ENCODE measurements at places on chromosomes 5 and 9. TPM values are rescaled to one million over a fixed set of nuclear protein-coding genes. Genes with fewer than 3 reads are reported as not detected.

PCDHA12 gene
- polyA plus RNA-seq: 0.14 TPM

PELO gene
- 31.0 TPM for polyA plus RNA-seq

SH3TC2 gene
- polyA plus RNA-seq: 0.88 TPM

CYLC2 gene
- polyA plus RNA-seq: not detected

TMEM267 gene
- polyA plus RNA-seq: 20.2 TPM

OR13C5 gene
- polyA plus RNA-seq: not detected

LVRN gene
- 0.71 TPM for polyA plus RNA-seq

CD274 gene
- polyA plus RNA-seq: 1.1 TPM

IL7R gene
- 0.93 TPM for polyA plus RNA-seq

KIF20A gene
- polyA plus RNA-seq: 47.8 TPM

DNA sequence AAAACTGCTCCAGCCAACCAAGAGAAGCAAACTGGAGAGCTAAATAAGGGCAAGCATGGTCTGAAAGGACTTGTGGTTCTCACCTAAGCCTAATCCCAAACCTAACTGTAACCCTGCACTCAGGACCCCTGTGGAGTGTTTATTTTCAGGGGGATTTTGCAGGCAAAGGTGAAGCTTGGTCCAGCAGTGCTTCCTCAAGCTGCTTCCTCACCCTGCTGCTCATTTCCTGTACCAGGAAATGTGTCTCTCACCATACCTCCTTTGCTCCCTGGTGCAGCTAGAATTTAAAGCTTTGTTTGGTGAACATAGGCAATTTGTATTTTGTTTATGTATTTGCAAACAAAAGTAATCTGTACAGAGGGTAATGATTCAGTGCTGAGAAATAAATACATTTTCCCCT is 50.2 kb downstream of the CARTPT start:
- no peak for DNase-seq

GRCh38 chr5:131379723-131380122 is 115.9 kb downstream of the CDC42SE2 start:
- DNase-seq: no peak

DNA sequence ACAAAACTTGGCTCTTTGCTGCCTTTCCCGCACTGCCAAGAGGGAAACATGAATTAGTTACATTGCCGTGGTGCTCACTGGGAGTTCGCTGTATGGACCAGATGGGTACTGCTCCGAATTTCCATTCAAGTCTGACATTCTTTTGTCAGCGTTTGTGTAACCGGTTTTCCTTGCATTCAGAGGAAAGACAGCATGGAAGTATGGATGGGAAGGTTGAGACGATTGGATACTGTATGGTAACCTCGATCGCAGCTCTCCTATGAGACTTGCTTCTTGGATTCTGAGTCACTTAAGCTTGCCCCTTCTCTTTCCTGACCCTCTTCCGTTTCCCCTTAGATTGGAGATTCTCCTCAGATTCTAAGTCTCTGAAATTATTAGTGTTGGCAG is 625 bp upstream of the UBLCP1 start:
- no peak for DNase-seq

DNA sequence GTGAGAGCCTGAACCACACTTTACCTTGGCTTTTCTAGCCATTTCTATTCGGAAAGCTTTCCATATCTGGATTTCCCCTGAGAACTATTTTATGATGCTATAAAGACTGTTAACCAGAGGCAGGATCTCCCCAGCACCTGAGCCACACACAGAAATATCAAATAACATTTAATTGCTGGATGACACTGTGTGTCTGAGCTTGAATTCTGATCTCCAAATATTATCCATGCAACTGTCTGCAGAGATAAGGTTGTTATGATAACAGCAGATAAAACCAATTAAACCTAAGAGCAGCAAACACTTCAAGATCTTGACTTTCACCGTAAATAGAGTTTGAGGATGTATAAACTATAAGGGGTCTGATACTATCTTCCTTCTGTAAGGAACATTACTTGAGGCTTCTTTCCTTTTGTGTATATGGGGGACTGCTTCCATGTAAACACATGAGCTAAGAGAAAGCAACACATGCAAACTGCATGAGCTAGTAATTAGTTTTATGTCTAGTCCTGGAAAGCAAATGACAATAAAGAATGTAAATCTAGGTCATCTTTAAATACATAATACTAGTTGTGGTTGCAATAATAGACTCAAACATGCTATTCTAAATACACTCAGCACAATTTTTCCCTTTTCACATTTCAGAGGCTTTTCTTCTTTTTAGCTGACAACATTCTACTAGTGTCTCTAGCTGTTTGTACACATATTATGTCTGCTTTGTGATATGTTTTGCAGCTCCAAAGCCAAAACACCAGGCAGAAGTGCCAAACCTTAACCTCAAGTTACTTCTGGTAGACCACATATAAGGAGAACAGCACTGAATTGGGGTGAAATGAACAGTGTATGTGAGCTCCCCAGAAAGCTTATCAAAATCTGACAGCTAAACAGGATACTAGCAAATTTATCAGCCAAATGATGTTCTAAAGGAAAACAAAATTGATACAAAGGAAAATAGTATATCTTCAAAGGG is 136.5 kb downstream of the EFNA5 start:
- DNase-seq: no peak

- no peak for DNase-seq
These were observed 350.1 kb upstream of the IRX2 start for GRCh38 chr5:3101561-3101960.

GRCh38 chr5:157434096-157434495 is 25.9 kb upstream of the NIPAL4 start:
- no peak for DNase-seq

- DNase-seq: no peak
These were observed 12.7 kb upstream of the CCL27 start for GRCh38 chr9:34675048-34675714.

DNA sequence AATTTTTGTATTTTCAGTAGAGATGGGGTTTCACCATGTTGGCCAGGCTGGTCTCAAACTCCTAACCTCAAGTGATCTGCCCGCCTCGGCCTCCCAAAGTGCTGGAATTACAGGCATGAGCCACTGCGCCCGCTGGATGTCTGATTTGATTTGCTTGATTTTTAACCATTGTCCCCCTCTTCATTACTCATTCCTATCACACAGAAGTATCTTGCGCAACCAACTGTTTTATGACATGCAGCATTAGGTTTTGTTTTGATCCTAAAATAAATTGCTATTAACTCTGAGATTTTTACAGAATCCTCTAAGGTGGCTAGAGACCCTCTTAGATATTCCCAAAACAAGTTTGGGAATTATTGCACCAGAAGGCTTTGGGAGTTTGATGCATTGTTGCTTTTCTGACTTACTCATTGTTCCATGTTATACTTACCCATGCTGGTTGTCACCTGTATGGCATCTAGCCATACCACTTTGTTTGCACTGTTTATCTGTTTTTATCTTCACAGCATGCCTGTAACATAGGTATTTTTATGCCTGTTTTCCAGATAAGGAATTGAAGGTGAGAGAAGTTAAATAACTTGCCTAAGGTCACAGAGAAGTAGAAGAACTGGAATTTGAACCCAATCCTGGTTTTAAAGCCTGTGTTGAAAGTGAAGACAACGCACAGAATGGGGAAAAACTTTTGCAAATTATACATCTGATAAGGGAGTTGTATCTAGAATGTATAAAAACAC is 35.9 kb upstream of the PWWP2A start:
- no peak for DNase-seq

GRCh38 chr5:11681796-11682195 is 222.4 kb downstream of the CTNND2 start:
- DNase-seq: no peak

GRCh38 chr5:157516006-157516405 is 56.0 kb downstream of the NIPAL4 start:
- no peak for DNase-seq

GRCh38 chr5:6565492-6565891 is 67.4 kb downstream of the NSUN2 start:
- no peak for DNase-seq

DNA sequence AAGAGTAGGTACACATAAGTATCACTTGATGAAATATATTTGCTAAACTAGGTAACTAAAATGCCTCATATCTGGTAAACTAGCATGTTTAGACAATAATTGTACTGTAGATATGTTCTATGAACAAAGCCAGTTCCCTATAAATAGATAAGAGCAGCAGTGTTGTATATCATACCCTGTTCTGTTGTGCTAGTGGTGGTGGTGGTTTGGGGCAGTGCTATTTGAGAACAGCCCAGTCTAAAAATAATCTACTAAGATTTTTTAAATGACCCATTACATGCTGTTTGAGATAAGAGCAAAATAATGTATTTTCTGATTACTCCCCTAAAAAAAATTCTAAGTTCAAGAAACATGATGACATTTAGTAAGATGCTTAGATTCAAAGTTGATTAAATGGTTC is 829.2 kb upstream of the DMAC1 start:
- DNase-seq: no peak

- no peak for DNase-seq
These were observed 101.6 kb upstream of the CPEB4 start for GRCh38 chr5:173786286-173787187.

DNA sequence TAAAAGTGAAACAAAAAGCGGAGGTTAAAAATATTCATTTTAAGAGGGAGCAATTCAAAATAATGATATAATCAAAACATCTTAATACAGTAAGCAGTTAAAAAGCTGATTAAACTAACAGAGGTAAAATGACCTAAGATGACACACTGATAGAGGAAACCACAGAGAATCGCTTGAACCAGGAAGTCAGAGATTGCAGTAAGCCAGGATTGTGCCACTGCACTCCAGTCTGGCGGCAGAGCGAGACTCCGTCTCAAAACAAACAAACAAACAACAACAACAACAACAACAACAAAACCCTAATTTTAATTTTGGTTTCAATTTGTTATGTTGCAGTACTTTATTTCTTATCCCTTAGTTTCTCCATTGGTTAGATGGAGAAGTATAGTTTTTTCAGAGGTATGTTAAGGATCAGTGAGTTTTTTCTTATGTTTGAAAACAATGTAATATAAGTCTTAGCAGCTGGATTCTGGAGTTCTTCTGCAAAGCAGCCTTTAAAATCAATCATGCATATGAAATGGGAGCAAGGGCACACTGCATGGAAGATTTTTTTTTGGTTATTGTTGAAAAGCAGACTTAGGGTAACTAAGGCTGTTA is 58.5 kb downstream of the MLANA start:
- no peak for DNase-seq

DNA sequence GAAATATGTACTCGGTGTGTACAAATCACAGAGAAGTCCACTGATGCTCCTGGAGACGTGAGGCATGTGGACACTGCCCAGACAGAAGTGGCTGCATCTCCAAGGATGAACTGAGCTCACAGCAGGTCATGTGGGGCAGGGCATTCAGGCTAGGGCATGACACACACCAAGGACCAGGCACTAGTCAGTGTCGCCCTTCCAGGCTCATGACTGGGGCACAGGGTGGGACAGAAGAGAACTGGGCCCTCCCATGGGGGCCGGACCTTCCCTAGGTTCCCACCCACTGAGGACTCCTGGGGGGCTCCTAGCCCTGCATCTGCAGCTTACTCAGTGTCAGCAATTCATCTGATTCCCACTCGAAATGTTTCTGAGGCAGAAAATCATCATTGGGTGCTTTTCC is 256.8 kb upstream of the IRX4 start:
- no peak for DNase-seq

DNA sequence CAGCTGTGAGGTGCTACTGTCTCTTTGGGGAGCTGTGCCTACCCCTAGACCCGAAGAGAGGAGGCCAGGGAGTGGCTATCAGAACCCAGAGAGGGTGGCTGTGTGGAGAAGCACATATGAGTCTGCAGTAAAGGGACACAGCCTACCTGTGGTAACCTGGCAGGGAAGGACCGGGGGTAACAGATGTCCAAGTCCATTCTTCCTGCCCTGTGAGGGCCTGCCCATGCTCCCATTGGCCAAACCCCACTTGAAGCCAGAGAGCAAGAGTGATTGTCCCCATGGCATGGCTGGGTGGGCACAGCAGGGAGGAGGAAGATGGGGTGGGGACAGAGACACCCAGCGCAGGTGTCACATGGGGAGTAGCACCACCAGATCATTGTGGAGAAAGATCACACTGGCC is 39.3 kb downstream of the BOD1 start:
- no peak for DNase-seq

- no peak for DNase-seq
These were observed 6.5 kb downstream of the GAS1 start for GRCh38 chr9:86940774-86941173.

GRCh38 chr9:91775011-91775707 is 174.9 kb downstream of the ROR2 start:
- DNase-seq: no peak

DNA sequence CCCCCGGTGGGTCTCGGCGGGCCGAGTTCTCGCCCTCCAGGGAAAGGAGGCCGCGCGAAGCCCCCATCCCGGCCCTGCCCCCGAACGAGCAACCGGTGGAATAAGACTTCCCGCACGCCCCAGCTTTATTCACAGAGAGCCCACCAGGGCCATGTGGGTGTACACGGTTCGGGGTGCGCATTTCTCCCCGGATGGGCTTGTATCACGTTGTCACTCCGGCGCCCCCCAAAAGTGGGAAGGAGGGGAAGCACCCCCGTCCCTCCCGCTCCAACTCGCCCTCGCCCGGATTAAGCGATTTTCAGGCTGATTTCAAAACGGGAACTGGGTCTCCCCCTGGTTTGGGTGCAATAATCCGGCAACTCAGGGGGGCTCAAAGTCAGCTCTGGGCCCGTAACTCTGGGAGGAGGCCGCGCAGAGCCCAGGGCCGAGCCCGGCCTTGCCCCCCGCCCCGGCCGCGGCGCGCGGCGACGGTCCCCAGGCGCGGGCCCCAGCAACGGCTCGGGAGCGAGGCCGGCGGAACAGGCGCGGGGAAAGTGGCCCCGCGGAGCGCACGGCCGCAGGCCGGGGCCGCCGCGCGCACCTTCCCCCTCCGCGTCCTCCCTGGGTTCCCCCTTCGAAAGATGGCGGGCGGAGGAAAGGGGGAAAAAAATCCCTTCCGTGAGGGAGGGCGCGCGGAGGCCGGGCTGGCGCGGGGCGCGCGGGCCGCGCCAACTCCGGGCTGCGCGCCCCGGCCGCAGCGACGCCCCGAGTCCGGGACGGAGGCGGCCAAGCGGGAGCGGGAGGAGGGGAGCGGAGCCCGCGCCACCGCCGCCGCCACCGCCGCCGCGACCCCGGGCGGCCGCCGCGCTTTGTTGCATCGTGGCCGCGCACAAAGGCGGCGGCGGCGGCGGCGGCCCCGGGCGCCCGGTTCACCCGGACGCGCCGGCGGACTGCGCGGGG is 644 bp downstream of the BRD3 start:
- no peak for DNase-seq

DNA sequence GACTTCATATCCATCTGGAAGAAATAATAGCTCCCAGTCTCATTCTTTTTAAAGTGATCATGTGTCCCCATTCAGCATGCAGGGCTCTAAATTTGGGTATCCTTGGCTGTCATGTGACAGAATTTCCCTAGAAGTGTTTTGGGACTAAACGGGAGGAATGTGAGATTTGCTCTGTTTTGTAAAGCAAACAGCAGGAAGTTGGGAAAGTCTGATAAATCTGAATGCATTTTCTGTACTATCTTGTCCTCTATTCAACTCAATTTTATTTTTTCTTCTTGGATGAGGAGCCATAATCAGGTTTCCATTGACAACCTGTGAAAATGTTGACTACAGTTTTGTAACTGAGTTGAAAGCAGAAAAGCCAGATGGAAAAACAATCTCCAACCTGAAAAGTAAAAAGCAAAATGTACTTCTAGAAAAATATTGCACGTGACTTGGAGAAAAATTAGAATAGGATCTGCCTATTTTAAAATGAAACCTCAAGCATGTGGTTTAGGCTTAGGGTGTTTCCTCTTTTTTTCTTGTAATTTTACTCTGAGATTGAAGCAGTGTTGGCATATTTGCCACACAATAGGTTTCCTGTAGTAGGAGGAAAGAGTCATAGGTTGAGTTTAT is 76.2 kb upstream of the IL6ST start:
- no peak for DNase-seq

- no peak for DNase-seq
These were observed 452.8 kb downstream of the NFIB start for GRCh38 chr9:13860946-13861640.
